ENCODE measurements at places on chromosomes 1 and 21.

GRCh38 chr21:21096956-21097355 lies 98.7 kb downstream of the NCAM2 start:
- DNase-seq, result no peak

GRCh38 chr1:214801191-214801590 lies 198.2 kb downstream of the CENPF start:
- DNase-seq, result no peak

DNA sequence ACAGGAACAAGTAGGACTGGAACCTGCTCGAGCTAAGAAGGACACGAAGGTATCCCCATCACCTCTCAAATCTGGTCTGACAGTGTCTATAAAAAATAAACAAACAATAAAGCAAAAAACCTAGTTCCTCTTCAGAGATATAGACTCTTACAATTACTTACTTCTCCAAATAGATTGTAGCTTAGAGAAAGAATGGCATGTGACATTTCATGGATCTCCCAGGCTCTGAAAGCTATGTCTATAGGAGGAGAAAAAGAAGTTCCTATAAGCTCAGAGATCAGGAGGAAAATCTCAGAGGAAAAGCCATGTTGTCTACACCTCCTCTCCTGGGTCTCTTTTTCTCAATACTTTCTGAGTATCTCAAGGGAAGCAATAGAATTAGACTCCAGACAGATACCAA lies 12.3 kb upstream of the OR10J5 start:
- no peak for DNase-seq

DNA sequence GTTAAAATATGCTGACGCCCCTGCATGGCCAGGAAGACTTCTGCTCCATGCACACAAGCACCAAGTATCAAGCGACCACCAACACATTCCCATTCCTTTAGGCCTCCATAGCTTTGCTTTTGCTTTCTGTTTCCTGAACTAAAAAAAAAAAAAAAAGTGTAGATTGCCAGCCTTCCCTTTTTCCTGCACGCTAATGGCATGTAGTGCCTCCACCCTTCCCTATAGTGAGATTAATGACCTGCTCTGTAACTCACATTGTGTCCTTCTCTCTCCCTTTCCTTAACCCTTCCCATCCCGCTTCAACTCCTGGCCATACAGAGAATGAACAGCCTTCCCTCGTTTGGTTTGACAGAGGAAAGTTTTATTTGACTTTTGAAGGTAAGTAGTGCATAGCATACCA lies 57.1 kb upstream of the DYNLT5 start:
- DNase-seq, result no peak

- DNase-seq, result no peak
Measured at GRCh38 chr1:150118716-150119115, 31.0 kb upstream of the PLEKHO1 start.
